HCT116 (cell line): ENCODE measurements at places on chromosomes 7 and 10.

GRCh38 chr10:18312374-18313139, 172.3 kb downstream of the CACNB2 start:
- peak; percentile 15 for DNase-seq

DNA sequence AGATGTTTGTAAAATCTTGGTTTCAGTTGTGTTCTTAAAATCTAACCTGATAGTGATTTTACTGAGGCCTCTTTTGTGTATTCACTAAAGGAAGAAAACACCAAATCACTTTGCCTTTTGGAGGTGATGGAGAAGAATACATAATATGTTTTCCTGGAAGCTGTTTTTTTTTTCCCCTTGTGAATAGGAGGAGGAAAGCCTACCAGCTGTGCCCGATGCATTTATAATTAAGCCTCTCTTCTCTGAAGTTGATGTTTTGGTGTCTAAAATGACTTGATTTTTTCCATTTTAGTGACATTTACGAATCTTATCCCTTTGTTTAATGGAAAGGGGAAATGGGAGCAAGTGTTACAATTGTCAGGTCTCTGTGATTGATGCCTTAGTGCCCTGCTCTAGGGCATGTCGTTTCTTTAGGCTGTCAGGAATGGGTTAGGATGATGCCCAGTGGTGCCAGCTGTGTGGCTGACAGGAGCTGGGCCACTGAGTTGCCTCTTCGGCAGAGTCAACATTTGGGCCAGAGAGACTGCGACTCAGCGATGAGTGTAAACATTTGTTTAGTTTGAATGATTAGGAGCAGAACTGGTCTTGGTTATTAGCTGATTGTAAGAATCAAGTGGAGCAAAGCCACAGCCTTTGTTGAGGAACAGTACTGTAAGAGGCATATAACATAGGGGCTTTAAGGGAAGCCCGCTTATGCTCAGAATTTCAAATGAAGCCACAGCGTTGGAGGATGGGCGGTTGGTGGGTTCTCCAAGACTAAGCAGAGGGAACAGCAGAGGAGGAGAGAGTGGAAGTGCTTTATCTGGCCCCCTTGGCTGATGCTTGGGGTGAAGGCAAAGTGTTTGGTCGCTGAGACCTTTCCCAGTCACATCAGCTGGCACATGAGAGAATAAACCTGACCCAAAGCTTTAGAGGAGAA, 81.6 kb downstream of the CDK14 start:
- DNase-seq = no peak

DNA sequence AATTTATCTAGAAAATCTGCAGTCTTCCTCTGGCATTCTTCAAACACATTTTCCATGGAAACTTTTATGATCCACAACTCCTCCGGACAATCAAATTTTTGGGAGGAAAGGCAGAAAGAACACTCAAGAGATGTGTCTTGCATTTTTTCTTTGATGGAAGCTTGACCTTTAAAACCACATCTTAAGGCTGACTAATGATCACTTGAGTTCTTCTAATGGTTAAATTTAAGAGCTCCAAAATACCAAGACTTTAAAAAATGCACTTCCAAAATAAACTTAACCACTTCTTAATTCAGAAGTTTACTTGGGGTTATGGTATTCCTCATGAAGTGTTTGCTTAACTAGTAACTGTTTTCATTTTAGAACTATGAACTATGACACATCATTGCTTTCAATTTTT, 43.3 kb downstream of the ETV1 start:
- no peak for DNase-seq

DNA sequence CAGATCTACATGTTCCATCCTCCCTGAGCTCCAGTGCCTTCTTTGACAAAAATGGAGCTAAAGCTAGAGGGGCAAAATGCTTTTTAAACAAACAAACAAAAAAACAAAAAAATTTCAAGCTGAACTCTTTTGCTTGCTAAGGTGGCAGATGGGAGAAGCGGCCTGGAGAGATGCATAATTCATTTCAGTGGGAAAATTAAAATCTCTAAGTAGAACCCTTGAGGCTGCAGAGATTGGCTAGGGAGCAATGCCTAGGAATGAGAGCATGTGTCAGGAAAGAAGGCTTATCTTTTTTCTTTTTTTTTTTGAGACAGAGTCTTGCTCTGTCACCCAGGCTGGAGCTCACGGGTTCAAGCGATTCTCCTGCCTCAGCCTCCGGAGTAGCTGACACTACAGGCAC, 46.4 kb upstream of the SAMD8 start:
- DNase-seq = no peak

- no peak for DNase-seq
Measured at GRCh38 chr7:70566671-70567070, 565.3 kb upstream of the GALNT17 start.
